Mesenteric fat pad (tissue), 1 donor: ENCODE measurements at places on chromosomes 11 and 22.

DNA sequence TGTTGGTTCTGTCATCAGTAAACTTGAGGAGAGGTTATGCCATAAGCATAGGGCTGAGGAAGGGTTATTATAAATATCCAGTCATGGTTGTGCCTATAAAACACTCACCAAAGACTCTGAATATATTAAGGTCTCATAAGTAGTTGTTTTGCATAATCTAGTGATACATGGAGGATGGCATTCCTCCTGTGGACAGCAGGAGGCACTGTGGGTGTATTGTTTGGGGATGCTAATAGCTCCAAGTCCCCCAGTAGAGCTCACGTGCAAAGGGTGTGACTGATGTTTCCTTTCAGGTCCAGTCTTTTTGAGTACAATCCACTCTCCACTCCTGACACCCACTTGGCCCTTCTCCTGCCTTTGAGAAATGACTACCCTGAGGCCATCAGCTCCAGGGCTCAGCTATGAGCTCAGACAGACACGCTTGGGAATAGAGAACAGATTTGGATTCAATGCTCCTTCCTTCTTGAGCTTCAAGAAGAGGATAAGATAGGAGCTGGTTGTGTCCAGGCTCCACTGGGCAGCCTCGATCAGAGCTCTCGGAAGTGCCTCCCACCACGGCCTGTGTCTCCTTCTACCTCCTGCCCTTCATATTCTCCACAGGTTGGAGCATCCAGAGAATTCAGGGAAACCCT is 85.2 kb upstream of the IGLL5 start:
- DNase-seq = no peak

DNA sequence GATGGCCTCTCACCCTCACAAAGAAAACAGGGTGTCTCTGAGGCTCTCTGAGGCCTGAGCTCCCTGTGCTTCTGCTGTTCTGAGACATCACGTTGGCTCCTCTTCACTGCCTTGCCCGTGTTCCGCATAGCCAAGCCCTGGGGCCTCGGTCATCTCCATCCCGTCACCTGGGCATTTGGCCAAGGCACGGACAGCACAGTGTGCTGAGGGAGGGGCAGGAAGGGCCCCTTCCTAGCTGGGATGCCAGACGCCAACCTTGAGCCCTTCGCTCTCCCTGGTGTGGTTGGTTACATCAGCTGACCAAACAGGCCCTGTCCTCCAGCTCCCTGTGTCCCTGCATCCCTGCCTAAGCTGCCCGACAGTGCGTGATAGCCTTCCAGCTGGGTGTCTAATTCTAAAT is 25.9 kb downstream of the MOV10L1 start:
- DNase-seq = no peak

GRCh38 chr11:75238595-75239440 is 1.8 kb upstream of the TPBGL start:
- DNase-seq = peak; percentile 69

DNA sequence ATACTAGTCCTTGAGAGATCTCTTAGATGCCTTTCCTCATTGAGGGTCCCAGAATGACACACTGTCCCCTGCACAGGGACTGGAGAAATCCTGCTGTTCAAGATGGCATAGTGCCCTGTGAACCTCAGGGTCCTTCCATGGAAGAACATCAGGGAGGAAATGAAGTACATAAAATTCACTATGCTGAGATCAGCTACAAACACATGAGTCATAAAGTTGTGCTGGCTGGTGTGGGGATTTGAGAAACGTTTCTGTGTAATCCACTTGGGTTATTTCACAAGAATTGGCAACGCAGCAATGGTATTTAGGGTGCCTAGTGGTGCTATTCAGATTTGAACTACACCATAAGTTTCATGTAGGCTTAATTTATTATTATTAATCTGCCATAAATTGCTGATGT is 174.4 kb downstream of the MAML2 start:
- DNase-seq = no peak

GRCh38 chr11:84313830-84314359 is 1027.7 kb upstream of the CCDC90B start:
- no peak for DNase-seq

GRCh38 chr11:34006876-34007275 is 44.7 kb upstream of the CAPRIN1 start:
- DNase-seq = no peak

DNA sequence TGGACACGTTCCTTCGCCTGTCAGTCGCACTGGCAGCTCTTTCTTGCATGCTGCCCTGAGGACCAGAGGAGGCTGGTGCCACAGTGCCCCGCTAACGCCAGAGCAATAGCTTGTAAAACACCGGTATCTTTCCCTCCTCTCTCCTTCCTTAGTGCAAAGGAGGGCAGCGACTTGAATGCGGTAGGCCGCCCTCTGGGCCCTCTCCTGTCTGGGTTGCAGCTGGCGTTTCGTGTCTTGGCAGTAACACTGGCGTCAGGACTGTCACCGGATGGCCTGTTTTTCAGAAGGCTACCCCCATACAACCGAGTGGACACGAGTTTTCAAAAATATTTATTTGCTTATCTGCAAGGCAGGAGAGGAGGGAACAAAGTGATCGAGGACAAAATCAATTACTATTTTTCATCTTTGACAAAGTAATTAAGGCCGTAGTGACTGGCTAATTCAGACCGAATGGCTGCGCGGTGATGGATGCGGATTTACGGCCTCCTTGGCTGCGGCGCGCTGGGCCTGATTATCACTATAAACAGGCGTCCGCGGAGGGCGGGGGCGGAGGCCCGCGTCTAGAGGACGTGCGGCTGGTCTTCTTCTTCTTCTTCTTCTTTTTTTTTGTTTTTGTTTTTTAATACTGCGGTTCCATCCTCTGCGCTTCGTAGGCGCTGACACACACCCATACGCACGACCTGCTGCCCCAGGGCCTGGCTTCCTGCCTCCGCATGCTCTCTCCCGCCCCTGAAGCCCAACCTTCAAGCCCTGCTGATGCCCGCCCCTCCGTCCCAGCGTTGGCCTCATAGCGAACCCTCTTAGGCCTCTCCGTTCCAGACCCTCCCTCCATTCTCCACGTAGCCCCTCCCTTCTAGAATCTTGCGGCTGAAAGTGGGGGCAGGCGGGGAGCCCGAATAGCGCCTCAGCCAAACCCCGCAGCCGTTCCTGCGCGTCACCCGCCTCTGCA is 2.9 kb upstream of the SLC6A5 start:
- no peak for DNase-seq

- DNase-seq = peak; percentile 67
These were observed 37.8 kb downstream of the ISX start for GRCh38 chr22:35103761-35104160.

DNA sequence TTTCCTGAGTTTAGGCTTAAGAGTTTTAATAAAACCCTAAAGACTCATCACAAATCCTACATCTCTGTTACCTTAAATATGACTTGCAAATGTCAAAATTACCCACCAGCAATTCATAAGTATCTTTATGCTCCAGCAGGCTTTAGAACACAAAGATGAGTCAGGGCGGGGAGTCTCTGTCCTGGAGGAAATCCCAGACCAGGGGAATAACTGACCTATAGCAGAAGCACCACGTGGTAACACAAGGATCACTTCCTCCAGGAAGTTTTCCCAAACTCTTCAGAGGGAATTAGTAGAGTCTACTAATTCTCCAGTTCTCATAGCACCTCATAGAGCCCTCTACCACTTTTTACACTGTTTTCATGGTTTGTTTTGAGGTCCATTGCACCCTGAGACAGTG is 217.0 kb downstream of the NAV2 start:
- DNase-seq = no peak
